ENCODE measurements at places on chromosomes 3 and 15.
A peak's percentile ranks its signal among the peaks of the same experiment; 100 is the strongest.

GRCh38 chr15:95912280-95912625, 418.2 kb upstream of the NR2F2 start:
- DNase-seq = no peak

DNA sequence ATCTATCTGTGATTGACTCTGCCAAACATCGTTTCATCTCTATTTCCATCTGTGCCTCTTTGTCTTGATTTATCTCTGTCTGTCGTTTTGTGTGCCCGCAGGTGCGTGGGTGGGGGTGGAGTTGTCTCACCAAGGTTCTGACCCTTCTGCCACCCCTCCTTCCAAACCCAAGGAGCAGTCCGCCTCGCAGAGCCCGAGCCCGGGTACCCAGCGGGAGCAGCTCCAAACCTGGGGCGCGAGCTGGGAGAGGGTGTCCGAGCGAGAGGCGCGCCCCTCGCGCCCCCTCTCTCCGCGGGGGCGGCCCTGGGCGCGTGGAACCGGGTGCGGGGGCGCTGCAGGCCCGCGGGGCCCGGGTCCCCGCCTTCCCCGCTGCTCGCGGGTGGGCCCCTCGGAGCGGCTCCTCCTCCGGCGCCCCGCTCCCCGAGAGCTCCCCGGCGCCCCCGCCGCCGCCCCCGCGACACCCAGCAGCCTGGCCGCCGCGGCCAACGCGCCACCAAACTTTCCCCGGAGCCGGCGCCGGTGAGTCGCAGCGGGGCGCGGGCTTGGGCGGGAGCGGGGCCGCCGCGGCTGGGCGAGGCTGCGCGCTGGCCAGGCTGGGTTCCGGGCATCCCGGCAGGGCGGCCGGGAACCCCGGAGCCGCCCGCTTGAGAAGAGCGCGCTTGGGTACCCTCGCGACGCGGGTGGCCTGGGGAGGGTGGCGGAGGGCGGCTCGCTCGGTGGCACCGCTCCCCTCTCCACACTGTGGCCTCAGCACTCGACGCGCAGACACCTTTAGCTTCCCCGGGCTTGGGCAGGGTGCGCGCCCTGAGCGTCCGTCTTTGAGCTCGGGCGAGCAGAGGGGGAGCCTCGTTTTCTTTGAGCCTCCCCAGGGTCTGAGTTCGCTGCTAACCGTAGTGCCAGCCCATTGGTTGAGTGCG, at the start of gene HRH1:
TSS of gene HRH1 (plus strand) at position 458 of the 917 bp plus-strand sequence. CDS start 104,545 bp downstream, outside the sequence.
- DNase-seq = no peak

GRCh38 chr3:149599236-149599635, 58.6 kb downstream of the WWTR1 start:
- DNase-seq = no peak

DNA sequence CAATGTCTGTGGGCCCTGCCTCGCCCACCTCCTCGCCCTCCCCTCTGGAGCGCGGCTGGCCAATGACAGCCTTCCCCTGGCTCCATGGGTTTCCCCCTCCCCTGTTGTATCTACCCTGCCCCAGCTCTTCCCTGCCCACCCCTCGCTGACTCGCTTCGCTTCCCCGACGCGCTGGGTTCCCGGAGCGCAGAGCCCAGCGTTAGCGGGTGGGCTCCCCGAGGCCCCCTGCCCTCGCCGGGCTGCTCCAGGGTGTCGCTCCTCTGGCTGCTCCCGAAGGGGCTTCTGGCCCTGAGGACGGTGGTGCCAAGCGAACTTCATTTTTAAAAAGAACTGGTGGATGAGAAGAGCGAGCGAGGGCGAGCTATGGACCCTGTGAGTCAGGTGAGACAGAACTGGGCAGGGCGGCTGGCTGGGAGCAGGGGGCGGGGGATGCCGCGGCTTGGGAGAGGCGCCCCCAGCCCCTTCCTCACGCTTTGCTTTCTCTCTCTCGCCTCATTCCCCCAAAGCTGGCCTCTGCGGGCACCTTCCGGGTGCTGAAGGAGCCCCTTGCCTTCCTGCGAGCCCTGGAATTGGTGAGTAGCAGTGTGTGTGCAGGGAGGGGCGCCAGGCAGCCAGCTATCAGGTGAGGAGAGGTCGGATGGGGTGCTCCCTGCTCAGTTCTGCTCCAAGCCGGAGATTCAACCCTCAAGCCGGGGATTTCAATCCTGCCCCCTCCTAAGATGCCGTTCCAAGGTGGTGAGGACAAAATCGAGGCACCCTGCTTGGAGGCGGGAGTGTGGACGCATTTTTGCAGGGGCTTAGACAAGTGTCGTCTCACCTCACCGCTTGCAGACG, at the start of gene SYNPR:
TSS of gene SYNPR (plus strand) at position 138 of the 834 bp plus-strand sequence.
- no peak for DNase-seq

- peak; percentile 2 for DNase-seq
Measured at GRCh38 chr3:168884353-168884903, 779.1 kb downstream of the MECOM start.

GRCh38 chr3:46640927-46641326, 28.6 kb downstream of the FAM240A start:
- no peak for DNase-seq

DNA sequence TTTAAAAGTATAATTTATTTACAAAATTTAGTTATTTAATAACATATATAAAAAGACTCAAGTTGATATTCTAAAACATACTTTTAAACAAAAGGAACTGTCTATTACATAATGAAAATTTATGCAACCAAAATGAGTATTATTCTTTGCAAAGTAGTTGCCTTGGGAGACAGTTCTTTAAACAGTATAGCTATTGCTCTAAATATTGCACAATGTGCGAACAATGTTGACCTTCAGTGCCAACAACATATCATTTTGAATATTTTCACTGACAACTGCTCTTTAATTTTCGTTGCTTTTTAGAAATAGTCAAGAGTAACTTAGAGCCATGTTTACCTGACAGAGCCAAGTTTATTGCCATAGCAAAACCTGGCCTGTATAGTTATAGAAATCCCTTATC, 124.9 kb downstream of the ZBTB20 start:
- no peak for DNase-seq

- DNase-seq = no peak
Measured at GRCh38 chr3:129655291-129655700, 48.8 kb upstream of the PLXND1 start.

GRCh38 chr15:52651868-52652267, 27.3 kb downstream of the ATOSA start:
- DNase-seq = peak; percentile 47

DNA sequence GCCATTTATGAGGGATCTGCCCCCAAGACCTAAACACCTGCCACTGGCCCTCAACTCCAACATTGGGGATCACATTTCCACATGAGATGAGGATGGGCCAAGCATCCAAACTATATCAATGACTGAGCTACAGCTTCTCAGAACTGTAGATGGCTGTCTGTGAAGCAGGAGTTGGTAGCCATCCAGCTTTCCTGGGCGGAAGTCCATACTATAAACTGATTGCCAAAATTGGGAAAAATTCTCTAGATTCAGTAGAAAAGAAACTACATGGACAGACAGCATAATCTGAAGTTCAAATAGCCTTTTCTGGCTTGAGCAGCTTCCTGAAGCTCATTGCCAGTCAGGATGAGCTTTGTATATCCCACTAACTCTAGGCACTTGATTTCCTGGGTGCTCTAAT, 214.7 kb upstream of the ZBTB20 start:
- DNase-seq = no peak

- no peak for DNase-seq
Measured at GRCh38 chr15:79091204-79091867, 756 bp upstream of the RASGRF1 start.

DNA sequence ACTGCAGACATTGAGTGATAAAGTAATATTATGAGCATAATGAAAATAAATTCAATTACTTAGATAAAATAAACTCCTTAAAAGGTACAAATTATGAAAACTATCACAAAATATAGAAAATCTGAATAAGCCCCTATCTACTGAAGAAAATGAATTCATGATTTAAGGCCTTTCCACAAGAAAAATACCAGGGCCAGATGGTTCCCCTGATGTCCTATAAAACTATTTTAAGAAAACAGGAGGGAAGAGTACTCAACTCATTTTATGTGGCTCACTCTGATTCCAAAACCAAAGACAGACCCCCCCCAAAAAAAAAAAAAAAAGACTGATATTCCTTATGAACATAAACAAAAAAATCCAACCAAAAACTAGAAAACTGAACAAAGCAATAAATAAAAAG, 59.9 kb downstream of the ADAM10 start:
- no peak for DNase-seq

- no peak for DNase-seq
Measured at GRCh38 chr3:119380697-119381096, 82.7 kb downstream of the TMEM39A start.

- DNase-seq = no peak
Measured at GRCh38 chr3:65500398-65501306, 538.1 kb downstream of the MAGI1 start.

GRCh38 chr15:94460624-94461023, 229.3 kb downstream of the MCTP2 start:
- DNase-seq = no peak

- peak; percentile 85 for DNase-seq
Measured at GRCh38 chr15:82832601-82833361, 23.4 kb downstream of the WHAMM start.

- DNase-seq = no peak
Measured at GRCh38 chr15:65896236-65896635, 26.9 kb downstream of the RAB11A start.

- DNase-seq = peak; percentile 81
Measured at GRCh38 chr15:59349680-59350420, 22.8 kb downstream of the MYO1E start.

DNA sequence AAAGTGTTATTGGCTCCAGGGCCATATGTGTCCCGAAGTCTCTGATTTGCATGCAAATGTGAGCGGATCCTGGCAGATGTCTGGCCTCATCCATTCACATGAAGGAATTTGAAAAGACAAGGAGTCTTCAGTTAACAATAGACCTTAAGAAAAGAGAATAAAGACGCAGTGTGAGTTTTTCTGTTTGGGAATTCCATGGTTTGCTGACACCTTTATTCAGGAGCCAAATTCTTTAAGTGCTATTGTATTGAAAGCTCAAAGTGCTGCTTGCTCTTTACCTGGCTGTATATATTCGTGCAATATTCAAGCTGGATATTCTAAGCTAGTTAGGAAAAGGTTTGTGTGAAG, 2.2 kb downstream of the LRRN1 start:
- DNase-seq = no peak

DNA sequence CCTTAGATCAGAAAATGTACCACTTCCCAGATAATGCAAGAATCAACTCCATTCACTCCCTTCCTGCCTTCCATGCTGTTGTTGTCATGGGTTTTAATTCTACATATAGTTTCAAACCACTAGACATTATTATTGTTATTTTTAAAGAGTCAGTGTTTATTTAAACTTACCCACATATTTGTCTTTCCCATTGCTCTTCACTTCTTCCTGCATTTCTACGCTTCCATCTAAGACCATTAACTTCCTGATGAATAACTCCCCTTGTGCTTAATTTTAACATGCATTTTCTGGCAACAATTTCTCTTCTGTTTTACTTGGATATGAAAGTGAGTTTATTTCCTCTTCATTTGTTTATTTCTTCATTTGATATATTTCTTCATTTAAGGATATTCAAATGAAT, 127.1 kb upstream of the FHIT start:
- DNase-seq = no peak

DNA sequence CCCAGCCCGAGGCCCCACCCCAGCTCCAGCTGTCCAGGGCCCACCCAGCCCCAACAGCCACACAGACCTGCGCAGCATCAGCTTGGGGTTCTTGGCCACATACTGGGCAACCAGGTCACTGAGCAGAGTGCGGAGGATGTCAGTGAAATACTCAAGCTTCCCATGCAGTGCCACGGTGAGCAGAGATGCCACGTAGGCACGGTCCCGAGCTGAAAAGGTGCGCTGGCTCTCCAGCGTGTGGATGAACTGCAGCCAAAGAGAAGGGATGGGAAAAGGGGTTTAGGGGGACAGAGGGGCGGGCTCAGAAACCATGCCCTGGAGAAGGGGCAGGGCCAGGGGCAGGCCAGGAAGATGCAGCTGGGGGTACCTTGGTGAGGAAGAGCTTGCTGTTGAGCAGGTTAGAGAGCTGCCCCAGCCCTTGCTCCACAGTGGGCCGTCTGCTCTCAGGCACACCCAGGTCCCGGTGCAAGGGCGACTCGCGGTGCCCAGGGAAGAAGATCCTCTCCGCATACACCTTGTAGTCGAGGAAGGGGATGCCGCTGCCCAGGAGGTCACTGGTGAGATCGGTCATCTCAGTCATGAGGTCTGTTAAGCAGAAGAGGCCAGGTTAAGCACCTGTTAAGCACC, 17.4 kb downstream of the PLXNB1 start:
- no peak for DNase-seq

DNA sequence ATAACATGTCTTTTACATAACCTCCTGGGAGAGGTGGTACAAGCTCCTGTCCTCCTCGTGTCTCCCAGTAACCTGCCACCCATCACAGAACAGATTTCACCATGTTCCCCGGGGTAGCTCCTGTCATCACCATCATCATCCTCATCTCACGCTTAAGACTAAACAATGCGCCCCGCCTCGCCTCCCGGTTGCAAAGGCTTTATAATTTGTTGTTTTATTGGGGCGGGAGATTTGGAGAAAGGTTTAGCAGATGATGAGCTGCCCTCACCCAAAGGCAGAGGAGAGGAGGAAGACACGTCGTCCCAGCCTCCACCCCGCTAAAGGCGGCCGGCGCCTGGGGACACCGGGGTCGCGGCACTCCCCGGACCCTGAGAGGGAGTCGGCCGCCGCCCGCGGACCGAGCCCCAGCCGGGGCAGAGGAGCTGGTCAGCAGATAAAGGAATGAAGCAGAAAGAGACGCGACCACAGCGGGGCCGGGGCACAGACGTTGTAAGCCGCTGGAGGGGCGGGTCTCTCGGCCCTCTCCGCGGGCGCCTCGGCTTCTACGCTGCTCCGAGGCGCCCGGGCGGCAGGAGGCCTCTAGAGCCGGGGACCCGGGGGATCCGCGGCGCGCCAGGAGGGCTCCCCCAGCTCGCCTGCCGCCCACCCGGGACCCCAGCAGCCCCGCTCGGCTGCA, 589 bp downstream of the HERC1 start:
- DNase-seq = peak; percentile 49

DNA sequence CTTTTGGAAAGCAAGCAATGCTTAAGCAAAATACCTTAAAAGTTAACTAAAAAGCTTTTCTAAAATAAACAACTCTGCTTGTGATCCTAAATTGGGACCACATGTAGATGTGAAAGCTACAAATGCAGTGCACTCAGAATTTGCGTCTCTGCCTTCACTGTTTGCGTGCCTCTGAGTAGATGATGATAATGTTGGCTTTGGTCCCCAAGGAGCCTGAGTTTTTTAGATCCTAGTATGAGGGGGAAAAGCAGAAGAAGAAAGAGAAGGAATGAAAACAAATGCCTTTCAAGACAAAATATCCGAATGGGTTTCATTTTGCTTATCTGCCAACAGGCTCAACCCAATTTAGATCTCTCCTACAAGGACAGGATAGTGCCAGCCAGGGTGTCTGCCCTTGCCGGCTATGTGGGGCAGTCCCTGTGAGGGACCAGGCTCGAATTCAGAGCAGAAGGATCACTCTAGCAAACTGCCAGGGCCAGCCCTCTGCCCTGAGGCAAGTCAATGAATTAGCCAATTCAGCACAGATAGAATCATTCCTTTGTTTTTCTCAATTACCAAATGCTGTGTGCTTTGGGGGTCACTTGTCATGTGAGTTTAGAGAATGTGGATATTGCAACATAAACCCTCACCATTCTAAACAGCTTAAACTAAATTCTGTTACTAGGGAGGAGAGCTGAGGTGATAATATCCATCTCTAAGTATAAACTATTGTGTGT, 28.5 kb downstream of the SCG5 start:
- no peak for DNase-seq

- no peak for DNase-seq
Measured at GRCh38 chr3:126052196-126053058, 31.5 kb downstream of the SLC41A3 start.
